NCI-H510A treated with DMSO at 0.1 percent for 48 hours (cell line): ENCODE measurements at places on chromosomes 11 and 22.

DNA sequence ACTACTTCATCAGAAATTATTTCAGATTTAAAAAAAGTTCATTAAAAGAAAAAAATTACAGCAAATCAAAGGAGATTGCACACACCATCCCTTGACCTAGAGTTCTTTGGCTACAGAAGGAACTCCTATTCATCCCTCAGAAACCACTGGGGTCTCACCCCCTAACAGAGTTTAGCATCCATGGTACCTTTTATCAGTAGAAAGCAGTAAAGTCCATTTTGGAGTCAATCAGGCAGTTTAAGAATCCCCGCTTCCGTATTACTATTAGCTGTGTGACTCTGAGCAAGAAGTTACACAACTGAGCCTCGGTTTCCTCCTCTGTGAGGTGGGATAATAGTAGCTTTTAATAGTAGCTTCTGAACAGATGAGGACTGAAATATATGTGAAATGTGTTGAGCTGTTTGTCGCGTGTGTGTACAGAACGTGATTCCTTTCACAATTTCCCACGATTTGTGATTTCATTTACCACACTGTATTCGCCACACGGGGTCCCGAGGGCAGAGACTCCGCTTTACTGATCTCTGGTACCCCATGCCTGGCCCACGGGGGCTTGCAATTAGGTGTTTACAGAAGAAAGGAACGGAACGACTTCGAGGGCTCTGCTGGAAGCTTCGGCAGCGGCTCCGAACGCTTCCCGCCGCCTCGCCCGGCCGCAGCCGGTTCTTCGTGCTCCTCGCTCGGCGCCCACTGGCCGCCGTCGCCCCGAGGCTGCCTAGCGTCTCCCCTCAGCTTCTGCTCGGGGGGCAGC, 72.5 kb upstream of the ZBED5 start:
- DNase-seq: peak; percentile 2

GRCh38 chr11:88312628-88313027, 24.9 kb downstream of the CTSC start:
- DNase-seq: no peak

- DNase-seq: peak; percentile 90
Observed at GRCh38 chr11:126284829-126285228, 1.9 kb downstream of the TIRAP start.

GRCh38 chr11:35412285-35412684, 7.1 kb downstream of the SLC1A2 start:
- no peak for DNase-seq

DNA sequence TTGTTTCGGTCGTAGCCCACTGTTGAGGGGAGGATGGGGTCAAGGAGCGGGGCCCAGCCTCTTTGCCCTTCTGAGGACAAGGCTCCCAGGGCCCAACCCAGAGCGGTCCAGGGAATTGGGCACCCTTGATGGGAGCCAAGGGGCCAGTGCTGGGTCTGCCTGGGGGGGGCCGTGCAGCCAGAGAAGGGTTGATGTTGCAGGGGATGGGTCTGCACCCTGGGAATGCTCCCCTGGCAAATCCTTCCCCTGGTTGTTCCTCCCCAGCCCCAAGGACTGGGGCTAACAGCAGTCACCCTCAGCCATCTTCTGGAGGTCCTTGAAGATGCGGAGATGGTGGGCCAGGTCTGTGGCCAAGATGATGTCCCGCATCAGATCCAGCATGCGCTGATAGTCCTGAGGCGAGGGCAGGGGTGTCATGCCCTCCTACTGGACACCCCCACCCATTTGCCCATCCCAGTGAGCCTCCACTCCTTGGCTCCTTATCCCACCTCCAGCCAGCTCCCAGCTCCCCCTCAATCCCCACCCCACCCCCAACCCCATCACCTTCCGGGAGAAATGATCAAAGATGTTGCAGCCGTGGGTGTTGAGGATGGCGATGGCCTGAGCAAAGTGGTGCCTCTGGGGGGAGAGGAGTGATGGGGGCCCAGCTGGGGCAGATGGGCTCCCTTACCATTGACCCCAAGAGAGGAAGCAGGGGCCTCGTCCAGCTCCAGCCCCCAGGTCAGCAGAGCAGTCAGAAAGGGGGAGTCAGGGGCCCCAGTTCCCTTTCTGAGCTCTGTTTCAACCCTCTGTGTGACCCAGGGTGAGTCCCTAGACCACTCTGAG, 95.0 kb downstream of the PDE2A start:
- no peak for DNase-seq

DNA sequence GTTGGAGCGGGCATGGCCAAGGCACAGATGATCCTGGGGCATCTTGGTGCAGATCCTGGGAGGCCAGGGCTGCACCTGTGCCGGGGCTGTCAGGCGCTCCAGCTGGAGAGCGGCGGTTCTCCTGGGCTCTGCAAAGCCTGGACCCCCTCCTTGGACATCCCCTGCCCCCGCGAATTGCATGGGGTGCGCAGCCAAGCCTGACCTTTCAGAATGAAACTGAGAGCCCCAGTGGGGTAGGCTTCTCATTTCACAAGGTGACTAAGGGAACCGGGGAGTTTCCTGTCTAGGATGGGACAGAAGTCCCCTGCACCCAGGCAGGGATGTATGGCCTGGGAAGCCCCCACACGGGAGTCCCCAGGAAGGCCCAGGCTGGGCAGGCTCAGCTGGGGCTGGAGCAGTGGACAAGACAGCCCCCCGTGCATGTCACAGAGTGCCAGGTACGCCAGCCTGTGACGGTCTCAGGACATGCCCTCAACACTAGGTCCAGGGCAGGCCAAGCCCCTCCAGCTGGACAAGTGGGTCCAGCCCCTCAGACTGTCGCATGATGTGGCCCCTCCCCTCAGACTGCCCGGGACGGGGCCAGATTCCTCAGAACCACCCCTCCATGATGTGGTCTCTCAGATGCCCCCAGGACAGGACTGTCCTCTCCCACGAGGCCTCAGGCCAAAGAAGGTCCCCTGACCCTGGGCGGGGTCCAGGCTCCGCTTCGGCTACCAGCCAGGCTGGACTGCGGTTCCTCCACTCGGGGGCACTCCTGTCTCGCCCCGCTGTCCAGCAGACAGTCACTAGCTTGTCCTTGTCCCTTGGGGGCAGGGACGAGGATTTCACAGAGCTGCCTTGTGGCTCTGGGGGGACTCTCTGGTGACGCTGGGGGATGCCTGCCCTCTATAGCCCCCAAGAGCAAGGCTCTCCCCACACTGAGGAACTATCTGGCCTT, 2.3 kb downstream of the LSP1 start:
- DNase-seq: no peak

DNA sequence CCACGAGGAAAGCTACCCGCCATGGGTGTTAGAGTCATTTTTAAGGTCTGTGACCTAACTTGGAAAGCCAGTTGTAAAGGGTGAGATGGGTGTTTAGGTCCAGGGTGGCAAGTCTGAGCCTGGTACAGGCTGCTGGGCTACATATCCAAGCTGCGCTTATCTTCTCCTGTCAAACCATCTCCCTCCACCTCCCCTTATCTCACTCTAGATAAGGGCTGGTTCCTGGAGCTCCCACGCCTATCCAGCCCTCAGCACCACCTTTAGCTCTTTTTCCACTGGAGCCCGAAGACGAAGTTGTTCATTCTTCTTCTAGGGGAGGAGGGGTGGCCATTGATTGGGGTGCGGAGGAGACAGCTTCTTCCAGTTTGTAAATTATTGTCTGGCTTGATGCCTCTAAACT, 48.5 kb downstream of the MICAL2 start:
- no peak for DNase-seq

DNA sequence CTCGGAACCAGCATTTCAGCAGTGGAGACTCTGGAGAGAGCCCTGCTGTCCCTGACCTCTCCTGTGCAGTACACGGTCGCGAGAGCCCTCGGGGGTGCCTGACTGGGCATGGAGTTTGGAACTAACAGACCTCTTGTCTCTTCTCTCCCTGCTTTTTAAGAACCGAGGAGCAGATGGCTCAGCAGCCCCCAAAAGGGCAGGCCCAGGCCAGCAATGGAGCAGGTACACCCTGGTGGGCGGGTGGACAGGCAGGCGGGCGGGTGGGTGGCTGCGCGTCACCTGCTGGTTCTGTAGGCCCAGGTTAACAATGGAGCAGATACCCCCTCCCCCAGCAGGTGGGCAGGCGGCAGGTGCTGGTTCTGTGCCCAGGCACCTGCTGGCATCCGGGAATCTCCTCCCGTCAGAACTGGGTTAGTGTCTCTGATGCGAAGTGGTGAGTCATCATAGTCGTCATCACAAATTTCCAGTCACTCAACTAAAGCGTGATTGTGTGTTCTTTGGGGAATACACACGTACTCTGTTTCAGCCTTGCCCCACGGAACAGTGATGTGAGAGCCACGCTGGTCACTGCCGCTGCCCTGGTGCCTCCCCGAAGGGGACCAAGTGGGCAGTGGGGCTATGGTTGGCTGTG, 41.1 kb downstream of the GRAMD4 start:
- DNase-seq: peak; percentile 78

DNA sequence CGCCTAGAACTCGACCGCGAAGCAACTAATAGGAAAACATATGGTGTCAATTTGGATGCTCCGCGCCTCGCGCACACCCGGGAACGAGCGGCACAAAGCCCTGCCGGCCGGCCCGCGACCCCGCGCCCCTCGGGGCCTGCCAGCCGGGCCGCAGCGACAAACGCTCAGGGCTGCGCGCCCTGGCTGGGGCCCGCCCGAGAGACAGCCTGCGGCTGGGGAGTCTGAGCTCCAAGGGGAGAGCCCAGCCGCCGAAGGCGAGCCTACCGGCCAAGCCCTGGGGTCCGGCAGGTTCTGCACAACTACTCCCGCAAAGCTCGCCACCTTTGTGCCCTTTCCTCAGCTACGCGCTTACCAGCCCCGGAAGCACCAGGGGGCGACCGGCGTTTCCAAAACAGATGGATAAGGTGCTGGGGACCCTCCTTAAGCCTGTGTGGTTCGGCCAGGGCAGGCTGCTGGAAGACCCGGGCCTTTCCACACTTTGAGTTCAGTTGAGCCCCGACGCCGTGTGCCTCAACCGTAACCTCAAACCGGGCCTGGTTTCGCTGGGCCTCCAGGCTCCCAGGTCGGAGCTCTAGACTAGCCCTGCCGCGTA, 6.0 kb downstream of the PAX6 start:
- DNase-seq: no peak

DNA sequence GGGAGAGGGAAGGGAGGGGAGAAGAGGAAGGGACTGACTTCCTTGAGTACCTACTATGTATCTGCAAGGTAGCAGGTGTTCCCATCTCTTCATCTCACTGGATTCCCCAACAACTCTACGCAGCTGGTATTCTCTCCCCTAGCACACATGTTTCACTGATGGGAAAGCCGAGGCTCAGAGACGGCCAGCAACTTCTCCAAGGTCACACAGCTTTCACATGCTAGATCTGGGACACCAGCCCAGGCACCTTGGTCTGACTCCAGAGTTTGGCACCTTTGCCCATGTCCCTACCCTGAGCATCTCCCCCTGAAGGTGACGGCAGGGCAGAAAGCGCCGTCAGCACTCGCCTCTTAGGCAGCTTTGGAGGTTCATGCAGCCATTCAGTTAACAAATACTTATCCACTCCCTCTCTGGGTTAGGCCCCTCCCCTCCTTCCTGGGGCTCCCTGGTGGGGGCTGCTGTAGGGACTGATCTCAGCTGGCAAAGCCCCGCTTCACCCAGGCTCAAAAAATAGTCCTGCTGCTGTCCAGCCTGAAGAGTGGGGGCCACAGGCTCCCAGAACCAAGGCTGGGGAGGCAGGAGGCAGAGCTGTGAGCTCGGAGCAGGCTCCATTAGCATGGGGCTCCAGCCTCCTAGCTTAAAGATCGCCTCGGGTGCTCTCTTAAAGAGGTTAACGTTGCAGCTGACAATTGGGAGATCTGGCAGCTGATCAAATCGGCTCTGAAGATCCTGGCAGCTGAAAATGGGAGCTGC, 79.4 kb downstream of the IGLL1 start:
- no peak for DNase-seq

GRCh38 chr22:46008291-46008690, 31.3 kb upstream of the WNT7B start:
- no peak for DNase-seq

DNA sequence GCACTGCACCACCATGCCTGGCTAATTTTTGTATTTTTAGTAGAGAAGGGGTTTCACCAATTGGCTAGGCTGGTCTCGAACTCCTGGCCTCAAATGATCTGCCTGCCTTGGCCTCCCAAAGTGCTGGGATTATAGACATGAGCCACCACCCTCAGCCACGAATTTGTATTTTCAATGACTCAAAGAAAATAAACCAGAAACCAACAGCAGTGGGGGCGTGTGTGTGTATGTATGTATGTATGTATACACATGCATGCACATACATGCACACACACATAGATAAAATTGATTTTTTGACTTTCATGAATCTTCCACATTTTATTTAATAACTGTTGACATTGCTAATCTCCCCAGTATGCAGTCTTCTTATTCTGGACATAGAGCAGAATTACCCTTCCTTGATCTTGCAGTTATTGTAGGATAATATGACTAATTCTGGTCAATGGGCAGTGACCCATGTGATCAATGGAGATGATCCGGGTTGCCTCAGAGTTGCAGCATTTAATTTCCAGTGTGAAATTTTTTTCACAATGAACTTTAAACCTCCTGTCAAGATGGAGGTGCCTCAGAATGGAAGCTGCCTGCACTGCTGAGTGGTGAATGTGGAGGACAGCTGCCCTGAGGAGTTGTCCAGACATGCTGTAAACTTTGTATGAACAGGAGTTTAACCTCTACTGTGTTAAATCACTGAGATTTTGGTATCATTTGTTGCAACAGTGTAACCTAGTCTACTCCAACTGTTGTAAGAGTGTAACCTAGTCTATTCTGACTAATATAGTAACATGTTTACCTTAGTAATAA, 12.8 kb upstream of the PTPN5 start:
- no peak for DNase-seq

- DNase-seq: no peak
Observed at GRCh38 chr11:117839936-117840813, 15.6 kb upstream of the FXYD2 start.

DNA sequence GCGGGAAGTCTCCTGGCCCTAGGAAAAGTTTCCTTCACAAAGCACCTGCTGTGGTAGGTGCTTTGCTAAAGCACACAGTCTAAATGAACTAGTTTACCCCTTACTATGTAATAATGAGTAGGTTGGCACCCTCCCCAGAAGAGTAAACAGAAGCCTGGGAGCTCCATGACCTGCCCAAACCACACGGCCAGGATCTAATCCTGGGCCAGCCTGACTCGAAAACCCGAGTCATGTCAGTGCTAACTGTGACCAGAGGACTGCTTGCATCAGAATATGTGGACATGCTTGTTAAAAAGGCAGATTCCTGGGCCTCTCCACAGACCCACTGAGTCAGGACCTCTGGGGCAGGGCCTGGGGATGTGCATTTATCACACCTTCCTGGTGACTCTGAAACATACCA, 67.7 kb downstream of the PANX1 start:
- no peak for DNase-seq

DNA sequence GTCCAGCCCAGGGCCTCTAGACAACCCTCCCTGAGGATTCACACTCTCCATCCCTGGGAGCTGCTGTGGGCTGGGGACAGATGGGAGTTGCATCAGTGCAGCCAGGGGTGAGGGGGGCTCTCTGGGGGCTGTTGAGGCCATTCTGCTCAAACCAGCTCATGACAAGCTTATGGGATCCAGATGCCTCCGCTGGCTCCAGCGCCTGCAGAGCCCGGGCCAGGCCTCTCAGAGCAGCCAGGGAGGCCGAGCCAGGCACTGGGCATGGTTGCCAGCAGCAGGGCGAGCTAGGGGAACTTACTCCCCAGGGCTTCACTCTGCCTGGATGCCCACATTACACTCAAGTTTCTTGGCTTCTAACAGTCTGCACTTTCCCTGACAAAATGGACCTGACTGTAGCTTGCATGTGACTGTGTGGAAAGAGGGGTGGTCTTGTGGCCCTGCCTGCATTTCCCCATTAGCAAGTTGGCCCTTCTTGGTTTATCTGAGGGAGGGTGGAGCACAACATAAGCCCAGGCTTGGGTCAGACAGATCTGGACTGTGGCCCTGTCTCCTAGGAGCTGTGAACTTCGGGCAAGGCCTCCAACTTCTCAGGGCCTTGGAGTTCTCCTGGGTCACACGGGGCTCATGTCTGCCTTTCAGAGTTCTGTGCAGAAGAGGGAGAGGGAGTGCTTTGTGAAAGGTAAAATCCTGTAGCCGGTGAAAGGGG, 34.5 kb upstream of the CYB5R3 start:
- DNase-seq: no peak
